T1000 (cell line): ENCODE measurements at places on chromosomes 5 and 9.

GRCh38 chr5:72439192-72439591 lies 68.0 kb downstream of the ZNF366 start:
- no peak for DNase-seq

- no peak for DNase-seq
Measured at GRCh38 chr5:176596689-176597416, 13.1 kb downstream of the GPRIN1 start.

DNA sequence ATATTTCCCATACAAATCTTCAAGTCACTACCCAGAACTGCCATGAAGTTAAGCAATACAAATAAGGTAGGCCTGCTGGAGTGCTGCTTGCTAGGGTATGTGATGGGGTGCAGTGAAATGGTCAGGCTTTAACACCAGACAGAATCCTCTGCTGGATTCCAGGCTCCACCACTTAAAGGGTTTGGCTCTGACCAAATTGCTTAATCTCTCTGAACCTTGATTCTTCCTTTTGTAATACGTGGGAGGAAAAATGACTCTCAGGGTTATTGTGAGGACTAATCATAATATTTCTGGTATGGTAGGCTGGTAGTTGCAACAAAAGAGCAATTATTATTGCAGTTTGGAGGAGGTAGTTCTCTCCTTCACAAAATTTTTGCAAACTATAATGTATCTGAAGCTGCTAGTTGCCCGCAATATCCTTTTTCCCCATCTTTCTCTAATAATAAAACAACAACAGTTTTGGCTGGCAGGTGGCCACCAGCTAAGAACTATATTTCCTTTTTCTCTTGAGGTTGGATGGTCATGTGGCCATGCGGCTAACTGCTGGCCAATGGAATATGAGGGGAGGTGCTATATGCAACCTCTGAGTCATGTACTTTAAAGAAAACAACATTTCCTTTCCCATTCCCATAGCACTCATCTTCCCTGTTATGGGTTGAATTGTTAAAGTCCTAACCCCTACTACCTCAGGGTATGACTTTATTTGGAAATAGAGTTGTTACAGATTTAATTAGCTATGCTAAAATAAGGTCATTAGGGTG lies 44.1 kb downstream of the CCL28 start:
- no peak for DNase-seq

DNA sequence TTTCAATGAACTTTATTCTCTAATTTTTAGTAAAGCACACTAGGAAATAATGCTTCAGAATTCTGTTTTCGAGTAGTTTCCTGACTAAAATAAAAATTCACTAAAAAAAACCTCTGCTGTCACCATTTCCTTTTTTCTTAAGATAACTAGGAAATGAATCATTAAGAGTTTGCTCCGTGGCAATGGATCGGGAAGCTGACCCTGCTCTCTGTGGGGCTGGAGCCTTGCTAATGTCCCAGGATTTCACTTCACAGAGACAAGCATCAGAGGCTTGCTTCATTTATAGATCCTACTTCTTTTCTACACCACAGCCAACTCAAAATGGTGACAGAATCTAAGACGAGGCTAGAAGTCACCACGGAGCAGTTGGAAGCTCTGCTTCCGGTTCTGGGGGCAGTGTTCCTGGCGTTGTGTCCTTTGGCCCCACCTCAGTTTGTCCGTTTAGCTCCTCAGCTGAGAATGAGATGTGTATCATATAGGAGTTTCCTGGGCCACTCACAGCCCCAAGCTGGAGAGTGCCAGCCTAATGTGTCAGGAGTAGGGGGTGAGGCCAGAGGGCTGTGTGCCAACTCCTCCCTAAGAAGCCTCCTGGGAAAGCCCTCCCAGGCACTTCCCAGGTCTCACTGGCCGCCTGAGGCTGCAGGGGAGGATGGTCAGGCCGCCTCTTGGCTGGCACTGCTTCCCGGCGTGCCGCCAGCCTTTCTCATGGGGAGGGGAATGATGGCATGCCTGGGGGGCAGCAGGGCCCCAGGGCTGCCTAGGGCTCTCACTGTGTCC lies 19.6 kb downstream of the TENT4A start:
- DNase-seq = peak; percentile 73

DNA sequence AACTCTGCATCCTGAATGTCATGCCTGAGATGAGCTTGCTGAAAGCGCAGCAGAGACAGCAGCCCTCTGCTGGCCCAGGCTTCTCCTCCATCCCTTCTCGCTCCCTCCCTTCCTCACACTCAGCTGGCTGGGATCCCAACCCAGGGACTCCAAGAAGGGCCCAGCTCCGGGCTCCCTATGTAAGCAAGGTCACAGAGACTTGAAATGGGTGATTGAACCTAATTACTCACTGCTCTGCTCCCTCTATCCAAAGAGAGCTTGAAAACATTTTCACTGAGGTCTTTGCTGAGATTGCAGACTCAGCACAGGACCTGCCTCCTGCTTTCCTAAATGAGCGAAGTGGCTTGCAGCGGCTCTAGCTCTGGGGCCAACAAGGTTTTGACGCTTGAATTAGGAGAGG lies 42.8 kb downstream of the RAPGEF1 start:
- DNase-seq = no peak

GRCh38 chr9:69743930-69744329 lies 15.9 kb downstream of the PTAR1 start:
- no peak for DNase-seq

- no peak for DNase-seq
Measured at GRCh38 chr5:75690669-75691068, 26.6 kb downstream of the POC5 start.

DNA sequence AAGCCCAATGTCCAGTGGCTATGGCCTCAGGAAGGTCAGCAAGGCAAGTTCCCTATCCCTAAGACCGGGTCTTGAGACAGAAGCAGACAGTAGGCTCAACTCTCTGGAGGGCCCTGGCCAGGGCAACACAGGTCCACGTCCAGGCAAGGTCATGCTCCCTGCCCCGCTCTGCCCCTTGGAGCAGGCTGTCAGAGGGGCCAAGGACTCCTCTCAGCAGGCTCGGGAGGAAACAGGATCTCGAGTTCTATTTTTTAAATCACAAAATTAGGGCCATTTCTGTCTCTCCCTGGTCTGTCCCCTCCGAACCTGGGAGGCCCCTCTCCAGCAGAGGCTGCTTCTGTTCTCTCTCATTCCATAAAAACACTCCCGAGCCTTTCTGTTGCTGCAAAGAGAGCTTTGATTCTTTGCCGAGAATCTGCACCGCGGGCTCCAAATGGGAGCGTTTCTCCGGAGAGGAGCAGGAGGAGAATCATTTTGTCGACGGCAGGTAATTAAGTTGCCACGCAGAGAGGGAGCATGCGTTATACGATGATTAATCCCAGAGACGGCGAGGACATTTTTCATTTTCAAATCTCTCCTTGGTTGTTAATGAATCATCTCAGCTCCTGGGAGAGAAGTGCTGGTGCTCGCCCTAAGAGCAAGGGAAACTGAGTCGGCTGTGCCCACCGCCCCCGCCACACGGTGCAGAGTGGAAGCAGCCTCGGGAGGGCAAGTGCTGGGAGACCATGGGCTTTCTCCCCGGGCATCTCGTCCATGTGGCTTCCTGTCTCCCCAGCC lies 24.5 kb upstream of the FCN1 start:
- no peak for DNase-seq

DNA sequence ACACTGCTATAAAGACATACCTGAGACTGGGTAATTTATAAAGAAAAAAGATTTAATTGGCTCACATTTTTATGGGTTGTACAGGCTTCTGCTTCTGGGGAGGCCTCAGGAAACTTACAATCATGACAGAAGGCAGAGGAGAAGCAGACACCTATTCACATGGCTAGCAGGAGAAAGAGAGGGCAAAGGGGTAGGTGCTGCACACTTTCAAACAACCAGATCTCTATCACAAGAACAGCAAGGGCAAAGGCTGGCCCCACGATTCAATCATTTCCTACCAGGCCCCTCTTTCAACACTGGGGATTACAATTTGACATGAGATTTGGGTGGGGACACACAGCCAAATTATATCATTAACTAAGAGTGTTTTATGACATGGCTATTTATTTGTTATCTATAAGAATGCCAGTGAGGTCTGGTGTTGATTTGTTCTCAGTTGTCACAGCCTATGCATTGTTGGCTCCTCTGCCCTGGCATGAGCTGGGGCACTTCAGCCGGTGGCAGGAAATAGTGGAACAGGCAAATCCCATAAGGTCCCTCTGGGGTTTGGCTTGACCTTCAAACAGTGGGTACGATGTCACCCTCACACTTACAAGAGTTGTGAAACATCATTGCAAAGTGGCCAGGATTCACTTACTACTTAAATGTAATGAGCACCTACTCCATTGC lies 44.1 kb downstream of the SPARC start:
- no peak for DNase-seq

GRCh38 chr9:127825319-127826051 lies 22.8 kb downstream of the FPGS start:
- no peak for DNase-seq

GRCh38 chr9:134502809-134503211 lies 138.8 kb upstream of the COL5A1 start:
- peak; percentile 84 for DNase-seq

DNA sequence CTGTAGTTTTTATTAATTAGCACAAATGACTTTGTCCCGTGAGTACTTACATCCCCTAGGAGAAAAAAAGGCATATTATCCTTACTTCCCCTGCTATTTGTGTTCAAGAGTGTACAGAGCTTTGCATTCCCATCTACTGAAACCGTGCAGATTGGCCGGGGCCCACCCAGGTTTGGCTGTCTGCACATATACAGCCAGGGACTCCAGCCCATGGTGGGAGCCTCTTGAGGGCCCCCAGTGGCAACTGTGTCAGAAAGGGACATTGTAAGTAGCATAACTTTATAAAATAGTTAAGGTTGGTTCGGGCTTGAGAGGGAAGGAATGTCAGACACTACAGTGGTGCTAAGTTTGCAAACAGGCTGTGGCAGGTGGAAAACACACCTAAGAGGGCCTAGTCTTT lies 24.7 kb downstream of the PHF2 start:
- DNase-seq = no peak

DNA sequence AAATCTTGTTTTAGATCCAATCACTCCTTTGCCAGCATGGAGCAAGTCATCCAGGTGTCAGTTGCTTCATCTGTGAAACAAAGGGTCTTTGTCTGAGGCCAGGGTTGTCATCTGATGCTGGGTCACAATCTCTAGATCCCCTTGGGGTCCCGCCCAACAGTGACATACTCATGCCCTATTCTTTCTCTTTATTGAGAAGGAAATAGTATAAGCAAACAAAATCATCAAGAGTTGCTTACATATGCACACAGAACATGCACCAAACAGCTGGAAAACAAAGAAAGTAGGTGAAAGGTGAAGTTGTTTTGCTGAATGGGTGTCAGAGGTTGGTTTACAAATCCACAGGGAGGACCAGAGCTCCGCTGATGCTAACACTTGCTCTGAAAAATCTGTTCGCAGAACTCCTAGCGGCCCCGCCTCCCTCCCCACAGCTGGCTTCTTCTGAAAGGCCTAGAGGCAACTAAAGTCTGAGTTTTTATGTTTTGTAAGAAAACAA lies 106.1 kb upstream of the SLC44A1 start:
- DNase-seq = no peak

- DNase-seq = no peak
Measured at GRCh38 chr5:133467335-133467779, 145.0 kb downstream of the FSTL4 start.

GRCh38 chr9:120324996-120325642 lies 254.8 kb downstream of the CDK5RAP2 start:
- DNase-seq = no peak

DNA sequence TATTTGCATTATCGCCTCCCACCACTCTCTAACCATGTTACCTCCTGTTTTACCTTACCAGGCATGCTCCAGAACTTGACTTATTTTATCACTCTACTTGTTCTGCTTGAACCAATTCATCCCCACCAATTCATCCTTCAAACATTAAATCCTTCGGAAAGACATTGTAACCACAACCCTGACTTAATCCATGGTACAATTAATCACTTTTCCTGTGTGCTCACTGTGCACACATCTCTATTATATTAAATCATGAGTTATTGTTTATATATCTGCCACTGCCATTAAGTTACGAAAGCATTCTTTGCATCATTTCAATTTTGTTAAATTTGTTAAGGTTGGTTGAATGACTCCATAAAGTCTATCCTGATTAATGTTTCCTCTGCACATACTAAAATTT lies 7.4 kb upstream of the C5orf46 start:
- no peak for DNase-seq

- no peak for DNase-seq
Measured at GRCh38 chr5:9894571-9895301, 264.6 kb upstream of the TAS2R1 start.

DNA sequence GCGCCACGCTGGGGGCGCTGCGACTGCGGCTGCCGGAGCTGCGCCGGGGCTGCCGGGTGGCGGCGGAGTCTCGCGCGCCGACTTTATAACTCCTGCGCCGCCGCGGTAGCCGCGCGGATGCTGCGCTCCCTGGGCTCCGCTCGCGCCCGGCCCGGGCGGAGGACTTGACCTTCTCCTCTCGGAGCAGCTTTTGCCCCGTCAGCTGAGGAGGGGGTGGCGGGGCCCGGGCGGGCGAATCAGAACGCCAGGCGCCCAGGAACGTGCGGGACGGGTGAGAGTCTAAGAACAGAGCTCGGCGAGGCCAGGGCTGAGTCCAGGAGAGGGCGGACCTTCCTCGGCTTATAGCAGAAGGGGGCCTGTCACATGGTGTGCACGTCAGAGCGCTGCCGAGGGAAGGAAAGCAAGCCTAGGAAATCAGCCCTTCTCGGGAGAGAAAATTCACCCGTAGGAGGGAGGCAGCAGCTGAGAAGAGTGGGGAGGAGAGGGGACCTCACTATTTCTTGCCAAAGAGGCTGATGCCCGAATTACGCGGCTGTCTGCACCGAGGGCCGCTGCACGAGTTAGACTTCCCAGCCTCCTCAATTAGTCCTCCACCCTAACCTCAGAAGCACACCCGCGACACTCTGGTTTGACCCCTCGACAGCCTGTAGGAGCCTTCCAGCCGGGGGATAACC lies at the start of gene FOXD1:
Gene FOXD1 (minus strand): TSS at position 315 of the 674 bp plus-strand sequence. CDS start 415 bp downstream, outside the sequence.
- peak; percentile 89 for DNase-seq

DNA sequence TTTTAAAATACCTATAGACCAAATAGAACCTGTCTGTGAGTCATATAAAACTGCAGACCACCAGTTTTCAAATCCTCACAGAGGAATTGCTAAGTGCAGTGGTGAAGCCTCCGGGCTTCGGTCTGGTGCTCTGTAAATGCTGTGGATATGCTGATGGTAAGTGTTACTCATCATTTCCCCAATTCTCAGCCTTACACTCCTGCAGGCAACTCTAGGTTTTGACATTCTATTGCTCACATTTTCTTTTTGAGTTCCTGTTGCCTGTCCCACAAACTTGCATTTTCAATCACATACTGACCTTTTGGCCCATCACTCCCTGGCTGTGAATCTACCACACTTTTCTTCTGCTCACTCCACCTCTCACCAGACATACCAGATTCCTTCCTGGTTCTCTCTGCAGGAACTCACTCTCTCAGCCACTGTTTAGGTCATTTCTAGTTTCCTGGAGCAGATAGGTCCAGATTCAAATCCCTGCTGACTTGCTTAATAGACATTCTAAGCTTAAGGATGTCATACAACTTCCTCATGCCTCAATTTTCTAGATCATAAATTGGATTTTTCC lies 192.9 kb downstream of the RAB3C start:
- DNase-seq = no peak

DNA sequence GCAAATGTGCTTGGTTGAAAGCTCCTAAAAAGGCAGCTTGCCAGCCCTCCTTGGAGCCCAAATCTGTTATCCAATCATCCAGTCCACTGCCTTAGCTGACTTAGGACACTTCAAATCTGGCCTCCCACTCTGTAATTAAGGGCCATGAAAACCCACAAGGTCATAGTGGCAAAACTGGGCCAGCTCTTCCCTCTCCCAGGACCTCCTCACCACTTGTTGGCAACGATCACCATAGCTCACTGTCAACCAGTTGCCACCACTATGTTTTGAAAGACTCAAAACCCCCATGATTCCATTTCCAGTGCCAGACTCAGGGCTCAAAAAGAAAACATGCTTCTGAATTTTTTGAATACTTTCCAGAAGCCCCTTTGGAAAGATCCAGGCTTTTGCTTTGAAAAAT lies 107.5 kb downstream of the NREP start:
- DNase-seq = no peak
